NCI-H748 treated with DMSO at 0.1 percent for 48 hours (cell line): ENCODE measurements at places on chromosomes 12 and 14.

DNA sequence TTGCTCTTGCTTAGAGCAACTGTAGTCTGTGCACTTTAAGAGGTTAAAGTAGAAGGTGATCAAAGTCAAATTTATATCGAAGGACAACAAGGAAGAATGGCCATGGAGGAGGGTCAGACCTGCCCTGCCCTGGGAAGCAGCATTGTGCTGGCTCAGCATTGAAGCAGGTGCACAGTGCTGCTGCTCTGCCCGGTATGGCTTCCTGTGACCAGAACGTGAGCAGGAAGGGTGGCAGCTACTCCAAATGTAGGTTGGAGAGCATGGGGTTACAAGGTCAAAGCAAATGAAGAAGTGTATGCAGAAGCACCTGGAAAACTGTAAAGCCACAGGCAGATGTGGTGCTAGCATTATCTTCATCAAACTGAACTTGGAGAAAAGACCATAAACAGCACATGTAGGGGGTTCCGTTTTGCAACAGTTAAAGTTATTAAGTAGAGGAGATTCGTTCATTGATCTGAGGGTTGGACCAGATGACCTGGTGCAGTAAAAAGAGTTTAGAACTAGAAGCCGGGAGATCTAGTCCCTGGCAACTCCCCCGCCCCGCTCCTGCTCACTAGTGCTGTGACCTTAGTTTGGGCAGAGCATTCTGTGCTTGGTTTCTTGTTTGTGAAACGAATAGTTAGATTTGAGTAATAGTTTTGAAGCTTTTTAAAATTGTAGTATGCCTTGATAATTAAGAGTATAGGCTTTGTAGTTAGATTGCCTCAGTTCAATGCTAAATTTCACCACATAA, 84.2 kb downstream of the SCN8A start:
- DNase-seq: no peak

DNA sequence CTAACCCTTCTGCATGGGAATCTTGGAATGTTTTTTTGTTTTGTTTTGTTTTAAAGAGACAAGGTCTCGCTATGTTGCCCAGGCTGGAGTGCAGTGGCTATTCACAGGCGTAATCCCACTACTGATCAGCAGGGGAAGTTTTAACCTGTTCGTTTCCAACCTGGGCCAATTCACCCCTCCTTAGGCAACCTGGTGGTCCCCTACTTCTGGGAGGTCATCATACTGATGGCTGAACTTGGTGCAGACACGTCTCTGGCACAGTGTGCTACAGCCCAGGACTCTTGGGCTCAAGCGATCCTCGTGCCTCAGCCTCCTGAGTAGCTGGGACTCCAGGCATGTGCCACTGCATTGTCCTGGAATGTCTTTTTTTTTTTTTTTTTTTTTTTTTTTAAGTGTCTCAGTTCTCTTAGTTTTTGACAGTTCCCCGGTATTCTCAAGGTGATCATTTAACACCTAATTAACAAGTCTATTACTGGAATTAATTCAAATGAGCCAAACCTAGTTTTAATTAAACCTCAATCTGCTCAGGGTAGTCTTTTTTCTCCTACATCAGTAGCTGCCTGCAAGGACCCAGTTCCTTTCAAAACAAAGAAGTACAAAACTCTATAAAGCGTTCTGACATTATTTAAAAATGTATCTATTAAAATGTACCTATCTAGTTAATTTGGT, 49.0 kb upstream of the ISM2 start:
- DNase-seq: no peak

DNA sequence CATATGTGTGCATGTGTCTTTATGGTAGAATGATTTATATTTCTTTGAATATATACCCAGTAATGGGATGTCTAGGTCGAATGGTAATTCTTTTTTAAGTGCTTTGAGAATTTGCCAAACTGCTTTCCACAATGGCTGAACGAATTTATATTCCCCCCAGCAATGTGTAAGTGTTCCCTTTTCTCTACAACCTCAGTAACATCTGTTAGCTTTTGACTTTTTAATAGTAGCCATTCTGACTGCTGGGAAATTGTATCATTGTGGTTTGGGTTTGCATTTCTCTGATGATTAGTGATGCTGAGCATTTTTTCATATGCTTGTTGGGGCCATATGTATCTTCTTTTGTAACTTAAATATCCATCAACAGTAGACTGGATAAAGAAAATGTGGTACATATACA, 9.4 kb downstream of the OR6C68 start:
- DNase-seq: no peak

DNA sequence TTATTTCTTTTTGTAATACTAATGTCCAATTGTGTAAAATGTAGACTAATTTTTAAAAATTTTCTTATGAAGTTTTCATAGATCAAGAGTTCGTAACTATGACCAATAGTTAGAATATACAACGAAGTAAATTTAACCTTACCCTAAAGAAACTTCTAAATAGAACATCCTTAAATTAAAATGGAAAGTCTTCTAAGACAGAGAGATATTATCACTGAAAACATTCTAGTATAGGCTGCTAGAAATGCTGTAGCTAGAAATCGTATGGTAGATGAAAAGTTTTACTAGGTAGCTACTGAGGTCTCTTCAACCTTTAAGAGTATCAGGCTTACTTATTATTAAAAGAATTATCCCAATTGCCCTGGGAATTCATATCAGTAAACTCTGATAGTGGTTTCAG, 925 bp downstream of the CLEC2A start:
- DNase-seq: no peak

- no peak for DNase-seq
Measured at GRCh38 chr12:125549836-125550235, 484.6 kb downstream of the AACS start.

DNA sequence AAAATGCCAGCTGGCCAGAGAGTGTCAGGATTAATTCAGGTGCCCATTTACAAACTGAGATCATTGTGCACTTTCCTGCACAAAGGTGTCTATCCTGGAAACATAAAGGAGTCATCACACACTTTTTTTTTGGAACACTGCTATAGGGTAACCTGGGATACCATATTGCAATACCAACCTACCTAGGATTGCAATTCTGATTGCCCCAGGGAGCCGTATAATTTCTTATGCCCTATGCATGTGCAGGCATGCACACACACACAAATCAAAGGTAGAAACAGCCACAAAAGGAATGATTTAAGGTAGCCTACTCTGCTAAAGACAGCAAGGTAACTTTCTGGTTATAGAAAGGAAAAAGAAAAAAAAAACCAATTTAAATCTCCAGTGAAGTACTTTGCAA, 285.3 kb upstream of the KITLG start:
- DNase-seq: no peak

DNA sequence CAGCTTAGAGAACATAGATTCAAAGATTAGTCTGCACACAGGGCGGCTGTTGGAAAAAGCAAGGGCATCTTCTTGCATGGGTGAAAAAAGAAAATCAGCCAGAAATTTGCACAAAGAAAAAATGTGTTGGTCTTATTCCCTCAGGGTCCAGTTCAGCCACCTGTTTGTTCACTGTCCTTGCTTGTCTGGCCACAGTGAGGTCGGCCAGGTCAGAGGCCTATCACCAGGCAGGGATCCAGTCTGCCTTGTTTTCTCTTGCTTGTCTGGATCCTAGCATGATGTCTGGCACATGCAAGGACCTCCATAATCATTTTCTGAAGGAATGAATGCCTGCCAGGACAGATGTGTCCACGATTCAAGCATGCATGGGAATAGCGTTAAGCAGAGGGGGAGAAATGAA, 359.1 kb upstream of the TBX3 start:
- DNase-seq: no peak

DNA sequence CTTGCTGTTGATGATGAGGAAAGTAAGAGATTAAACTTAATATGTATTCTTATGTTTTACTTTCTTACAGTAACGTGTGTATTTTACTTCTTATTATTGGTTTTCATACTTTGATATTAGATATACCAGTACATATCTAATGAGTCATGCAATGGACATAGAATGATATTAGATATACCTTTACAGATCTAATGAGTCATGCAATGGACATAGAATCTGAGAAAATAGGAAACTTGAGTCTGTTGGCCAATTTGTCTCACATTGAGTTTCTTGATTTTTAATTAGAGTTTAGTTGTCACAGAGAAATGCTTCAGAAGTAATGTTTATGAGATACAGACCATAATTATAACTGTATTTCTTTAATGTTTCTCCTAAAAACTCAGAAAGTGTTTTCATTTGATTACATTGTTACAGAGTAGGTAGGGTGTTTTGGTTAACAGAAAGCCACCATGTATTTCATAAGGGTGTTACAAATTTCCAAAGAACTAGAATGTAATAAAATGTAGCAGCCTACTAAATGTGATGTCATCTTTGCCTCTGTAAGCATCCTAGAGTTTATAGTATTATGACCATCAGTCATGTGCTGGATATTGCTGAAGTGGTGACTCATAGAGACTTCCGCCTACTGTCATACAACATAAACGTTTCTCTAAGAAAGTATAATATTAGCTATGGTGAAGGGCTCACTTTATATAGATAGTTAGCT, 3.0 kb downstream of the GAS2L3 start:
- no peak for DNase-seq

DNA sequence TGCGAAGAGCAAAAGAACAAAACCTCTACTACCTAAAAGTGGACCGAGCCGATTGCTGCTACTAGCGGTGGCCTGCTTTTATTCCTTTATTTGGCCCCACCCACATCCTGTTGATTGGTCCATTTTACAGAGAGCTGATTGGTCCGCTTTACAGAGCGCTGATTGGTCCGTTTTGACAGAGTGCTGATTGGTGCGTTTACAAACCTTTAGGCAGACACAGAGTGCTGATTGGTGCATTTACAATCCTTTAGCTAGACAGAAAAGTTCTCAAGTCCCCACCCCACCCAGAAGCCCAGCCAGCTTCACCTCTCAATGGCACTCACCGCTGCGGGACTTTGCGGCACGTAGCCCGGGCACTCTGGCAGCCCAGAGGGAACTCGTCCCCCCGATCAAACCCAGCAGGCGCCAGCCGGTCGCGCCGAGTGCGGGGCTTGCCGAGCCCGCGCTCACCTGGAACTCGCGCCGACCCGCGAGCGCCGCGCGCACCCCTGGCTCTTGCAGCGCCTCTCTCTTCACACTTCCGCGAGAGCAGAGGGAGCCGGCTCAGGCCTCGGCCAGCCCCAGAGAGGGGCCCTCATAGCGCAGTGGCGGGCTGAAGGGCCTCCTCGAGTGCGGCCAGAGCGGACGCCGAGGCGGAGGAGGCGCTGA, 8.7 kb upstream of the FGD4 start:
- DNase-seq: no peak

DNA sequence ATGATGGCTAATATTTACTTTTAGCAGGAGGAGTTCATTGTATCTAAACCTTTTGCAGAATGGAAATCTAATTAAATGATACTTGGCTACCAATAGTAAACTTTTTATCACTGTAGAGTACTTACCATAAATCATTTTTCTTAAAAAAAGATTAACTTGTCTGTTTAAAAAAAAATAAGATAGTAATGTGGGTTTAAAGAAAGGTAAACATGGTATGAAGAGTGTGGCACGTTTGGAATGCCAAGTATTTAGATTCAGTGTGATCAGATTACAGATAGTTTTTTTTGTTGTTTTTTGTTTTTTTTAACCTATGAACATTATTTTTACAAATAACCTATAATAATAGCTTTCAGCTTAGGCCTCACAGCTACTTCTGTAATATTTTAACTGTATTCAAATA, 25.8 kb downstream of the KTN1 start:
- no peak for DNase-seq

DNA sequence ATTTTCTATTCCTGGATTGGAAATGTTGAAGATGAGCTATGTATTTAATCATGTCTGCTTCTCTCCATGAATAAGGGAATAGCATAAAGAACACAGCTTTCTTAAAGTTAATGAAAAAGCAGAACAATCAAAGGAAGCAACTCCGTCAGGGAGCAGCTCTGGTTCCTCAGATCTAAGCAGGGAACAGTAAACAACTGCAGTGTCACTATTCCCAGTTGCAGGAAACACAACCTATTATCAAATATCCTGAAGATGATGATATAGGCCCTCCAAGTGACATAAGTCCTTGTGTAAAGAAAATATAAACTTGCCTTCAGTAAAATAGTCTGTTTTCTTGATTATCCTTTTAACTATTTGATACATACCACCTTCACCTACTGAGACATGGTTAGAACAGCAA, 228.1 kb downstream of the KCNC2 start:
- DNase-seq: no peak

DNA sequence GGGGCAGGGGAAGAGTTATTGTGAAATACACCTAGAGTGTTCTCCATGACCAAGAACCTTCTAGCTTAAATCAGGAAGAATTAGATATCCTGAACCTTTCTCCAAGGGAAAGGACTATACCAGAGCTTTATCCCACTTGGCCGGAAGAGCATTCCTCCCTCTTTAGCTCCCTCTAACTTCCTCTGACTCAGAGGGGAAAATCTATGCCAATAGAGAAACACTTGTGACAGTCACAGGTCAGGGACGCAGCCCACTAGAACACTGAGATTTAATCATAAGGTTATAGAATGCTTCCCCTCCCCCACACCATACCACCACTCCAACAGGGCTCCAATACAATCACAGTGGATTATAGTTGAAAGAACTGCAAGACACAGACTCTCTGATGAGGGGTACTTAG, 55.4 kb upstream of the RFX4 start:
- no peak for DNase-seq

- no peak for DNase-seq
Measured at GRCh38 chr14:99350751-99351150, 78.8 kb upstream of the BCL11B start.

DNA sequence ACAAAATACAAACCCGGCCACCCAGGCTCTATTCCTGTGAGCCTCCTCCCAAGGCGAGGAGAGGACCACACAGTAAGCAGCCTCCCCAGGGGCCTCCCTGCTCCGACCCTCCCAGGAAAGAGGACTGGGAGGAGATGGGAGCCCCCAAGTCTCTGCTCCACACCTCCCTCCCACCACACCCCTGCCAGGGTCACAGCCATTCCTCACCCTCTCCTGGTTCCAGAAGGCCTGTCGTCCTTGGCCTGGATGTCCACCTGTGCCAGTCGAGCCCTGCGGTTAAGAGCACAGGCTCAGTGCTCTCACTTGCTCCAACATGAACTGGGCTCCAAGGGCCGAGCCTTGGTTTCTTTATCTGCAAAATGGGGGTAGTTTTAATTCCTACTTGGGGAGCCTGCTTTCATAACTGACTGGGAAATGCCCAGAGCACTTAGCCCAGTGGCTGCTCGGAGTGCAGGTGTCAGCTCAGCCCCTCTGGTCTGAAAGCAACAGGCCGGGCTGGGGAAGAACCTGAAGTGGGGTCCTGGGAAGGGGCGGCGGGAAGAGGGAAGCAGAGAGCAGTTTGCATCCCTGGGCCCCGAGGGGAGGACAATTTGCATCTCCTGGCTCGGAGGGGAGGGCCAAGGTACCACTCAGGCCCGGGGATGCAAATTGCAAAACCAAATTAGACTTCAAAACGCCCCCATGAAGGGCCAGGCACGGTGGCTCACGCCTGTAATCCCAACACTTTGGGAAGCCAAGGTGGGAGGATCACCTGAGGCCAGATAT, 23.6 kb downstream of the TCHP start:
- no peak for DNase-seq

GRCh38 chr12:28870839-28871440, 278.1 kb upstream of the FAR2 start:
- no peak for DNase-seq

GRCh38 chr12:97097734-97098133, 190.7 kb downstream of the NEDD1 start:
- DNase-seq: no peak

- no peak for DNase-seq
Measured at GRCh38 chr12:93621986-93622385, 49.5 kb downstream of the SOCS2 start.
